Neural progenitor cell (in vitro differentiated cells): ENCODE measurements at places on chromosomes 11 and 22.

DNA sequence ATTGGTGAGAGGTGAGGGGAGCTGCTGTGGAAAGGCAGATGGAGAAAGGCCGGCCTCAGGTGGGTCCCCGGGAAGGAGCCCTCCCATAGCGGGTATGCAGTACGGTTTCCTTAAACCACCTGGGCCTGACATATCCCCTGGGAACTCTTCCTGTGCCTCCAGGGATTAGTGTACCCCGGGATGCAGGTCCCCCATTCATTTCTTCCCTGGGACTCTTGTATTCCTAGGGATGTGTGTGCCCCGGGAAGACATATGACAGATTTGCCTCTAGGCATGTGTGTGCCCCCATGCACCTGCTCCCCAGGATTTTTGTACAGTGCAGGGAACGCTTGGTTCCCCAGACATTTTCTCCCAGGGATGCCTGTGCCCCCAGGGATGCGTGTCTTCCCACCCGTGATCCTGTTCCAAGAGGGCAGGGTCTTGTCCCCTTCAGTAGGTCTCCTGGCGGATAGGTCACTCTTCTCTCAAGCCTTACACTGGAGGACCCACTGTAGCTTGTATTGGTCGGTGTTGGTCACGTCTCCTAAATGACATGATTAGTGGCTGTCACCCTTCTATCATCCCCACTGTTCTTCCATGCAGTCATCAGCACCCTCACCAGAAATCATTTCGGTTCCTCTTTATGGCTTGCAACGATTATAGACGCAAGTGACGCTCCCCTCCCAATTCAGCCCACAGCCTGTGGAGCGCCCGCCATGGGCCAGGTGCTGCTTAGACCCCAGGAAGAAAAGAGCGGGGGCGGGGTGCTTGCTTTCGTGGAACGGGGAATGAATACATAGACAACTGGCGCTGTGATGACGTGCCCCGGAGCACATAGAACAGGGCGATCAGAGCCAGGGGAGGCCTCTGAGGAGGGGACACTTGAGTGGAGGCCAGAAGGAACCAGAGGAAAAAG lies 1.3 kb downstream of the PARVB start:
- no peak for DNase-seq

DNA sequence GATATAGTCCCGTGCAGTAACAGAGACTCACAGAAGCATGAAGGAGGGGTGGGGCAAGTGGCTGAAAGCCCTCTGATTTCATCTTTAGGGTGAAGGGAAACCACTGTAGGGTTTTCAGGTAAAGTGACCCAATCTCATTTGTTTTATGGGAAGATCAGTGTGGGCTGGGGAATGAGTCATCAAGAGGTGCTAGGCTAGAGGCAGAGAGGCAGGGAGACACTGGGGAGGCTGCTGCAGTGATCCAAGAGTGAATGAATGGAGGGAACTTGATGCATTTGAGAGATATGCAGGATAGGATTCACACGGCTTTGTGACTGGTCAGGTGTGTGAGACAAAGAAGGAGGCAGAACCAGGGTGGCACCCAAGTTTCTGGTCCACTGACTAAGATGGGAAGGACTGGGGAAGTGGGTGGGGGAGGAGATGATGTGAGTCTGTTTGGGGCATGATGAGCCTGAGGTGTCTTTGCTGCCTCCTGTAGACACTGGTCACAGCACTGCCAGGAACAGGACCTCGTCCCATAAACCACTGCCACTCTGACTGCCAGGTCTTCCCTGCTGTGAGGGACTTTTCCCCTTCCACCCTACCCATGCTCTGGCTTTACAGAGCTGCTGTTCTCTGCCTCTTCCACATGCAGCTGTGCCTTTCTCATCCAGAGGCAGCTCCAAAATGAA lies 239.0 kb downstream of the TENM4 start:
- DNase-seq, result no peak

- DNase-seq, result no peak
Observed at GRCh38 chr11:15194671-15195415, 80.1 kb downstream of the INSC start.

DNA sequence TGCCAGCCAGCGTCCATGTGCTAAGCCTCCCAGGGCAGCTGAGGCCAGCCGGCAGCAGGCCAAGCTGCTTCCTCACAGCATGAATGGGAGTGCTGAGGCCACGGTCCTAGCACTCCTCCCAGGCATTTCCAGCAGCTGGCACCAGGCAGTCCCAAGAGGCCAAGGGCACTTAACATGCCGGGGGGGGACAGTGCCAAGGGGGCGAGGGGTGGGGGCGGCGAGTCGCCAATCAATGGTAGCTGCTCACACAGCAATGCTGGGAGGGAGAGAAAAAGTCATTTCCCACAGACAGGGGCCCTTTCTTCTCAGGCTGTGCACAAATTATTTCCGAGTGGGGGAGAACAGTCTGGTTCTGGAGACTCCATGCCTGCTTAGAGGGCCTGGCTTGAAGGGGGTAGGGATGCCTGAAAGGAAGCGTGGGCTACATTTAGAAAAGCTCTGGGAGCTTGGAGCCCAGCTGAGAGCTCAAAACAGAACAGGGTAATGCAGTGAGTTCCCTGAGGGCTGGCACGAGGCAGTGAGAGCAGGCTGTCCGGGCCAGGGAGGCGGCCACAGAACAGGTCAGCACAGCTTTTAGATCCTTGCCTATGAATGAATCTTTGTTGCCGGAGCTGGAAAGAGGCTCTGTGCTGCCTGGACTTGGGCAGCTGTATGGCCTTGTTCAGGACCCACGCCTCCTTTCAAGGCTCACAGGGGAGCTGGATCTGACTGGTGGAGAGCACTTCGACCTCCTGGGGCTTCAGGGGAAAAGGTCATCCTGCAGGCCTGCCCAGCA lies 14.4 kb upstream of the TBC1D10A start:
- DNase-seq, result no peak

GRCh38 chr11:121766991-121767390 lies 314.2 kb upstream of the SORL1-AS1 start:
- DNase-seq, result no peak

DNA sequence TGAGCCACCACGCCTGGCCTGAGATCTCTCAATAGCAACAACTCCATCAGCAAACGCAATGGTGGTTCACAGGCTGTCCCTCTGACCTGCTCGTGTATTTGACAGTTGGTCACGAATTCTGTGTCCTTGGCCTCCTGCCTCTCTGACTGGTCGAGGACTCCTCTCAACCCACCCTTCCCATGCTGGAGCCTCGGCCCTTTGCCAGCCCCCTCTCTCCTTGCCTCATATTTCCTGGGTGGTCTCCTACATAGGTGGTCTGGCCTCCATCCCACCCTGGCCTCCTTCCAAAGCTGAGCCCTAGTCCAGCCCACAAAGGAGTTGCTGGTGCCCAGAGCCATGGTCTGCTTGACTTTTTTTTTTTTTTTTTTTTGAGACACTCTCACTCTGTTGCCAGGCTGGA lies 11.4 kb upstream of the A4GALT start:
- DNase-seq, result no peak

DNA sequence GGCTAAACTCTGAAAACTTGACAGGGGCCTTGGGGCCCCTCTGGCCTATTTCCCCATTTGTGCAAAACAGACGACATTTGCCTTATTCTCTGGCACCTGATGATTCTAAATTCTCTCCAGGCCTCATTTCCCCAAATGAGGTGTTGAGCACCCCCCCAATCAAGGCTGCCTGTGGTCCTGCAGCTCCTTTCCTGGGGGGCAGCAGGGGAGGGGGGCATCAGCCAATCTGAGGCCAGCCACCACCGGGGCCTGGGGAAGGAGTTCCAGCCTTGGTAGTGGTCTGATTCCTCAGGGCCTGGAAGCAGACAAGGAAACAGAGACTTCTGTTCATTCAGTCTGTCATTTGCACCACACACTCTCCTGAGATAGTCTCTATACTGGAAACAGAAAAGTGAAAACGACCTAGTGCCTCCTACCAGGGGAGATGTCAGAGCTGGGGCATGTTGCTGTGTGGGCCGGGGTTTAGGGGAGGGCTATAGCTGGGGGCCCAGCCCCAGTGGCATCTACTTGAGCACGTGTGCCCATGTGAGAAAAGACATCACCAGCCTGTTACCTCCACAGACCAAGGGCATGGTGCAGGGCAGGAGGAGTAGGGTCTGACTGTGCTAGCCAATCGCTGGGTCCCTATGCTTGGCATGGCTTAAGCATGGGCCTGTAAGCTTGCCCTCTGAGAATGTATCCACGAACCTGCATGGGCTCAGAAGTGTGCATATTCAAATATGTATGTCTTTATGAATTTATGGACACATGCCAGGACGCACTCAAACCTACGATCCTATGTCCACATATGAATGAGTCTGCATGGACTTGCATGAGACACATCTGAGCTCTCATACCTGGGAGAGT lies 1.8 kb upstream of the TPBGL start:
- no peak for DNase-seq

DNA sequence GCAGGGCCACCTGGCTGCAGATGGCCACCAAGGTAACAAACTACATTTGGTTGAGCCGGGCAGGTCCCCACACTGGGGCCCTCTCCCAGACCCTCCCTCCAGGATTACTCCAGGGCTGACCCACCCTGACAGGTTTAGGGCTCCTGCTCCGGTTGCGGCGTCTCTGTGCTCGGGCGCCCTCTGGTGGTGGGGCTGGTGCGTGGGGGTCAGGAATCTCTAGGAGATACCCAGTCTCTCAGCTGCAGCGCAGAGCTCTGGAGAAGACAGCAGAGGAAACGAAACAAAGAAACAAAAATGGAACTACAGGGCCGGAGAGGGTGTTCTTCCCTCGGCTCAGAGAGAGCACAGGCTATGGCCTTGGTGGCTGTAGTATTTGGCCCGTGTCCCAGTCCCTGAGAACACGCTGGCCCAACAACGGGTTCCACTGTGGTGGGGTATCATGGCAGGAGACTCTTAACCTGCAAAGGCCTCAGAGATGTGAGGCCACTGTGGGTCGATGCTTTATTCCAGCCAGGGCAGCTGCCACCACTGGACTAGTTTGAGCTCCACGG lies 2.4 kb downstream of the C11orf96 start:
- DNase-seq, result peak; percentile 58

DNA sequence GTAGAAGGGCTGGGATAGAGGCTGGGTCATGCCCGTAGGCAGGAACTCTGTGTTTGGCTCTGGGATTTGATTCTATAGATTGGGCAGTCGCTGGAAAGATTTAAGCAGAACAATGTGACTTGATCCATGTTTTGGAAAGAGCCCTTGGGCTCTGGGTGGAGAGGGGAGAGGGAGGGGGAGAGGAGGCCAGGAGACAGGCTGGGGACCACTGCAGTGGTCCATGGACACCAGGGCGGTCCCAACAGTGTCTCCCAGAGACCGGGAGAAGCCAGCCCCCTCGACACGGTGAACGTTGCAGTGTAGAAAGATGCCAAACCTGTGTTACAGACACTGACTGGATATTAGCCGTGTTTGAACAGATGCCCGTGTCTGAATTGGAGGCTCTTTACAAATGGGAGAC lies 19.5 kb downstream of the PVALB start:
- no peak for DNase-seq

DNA sequence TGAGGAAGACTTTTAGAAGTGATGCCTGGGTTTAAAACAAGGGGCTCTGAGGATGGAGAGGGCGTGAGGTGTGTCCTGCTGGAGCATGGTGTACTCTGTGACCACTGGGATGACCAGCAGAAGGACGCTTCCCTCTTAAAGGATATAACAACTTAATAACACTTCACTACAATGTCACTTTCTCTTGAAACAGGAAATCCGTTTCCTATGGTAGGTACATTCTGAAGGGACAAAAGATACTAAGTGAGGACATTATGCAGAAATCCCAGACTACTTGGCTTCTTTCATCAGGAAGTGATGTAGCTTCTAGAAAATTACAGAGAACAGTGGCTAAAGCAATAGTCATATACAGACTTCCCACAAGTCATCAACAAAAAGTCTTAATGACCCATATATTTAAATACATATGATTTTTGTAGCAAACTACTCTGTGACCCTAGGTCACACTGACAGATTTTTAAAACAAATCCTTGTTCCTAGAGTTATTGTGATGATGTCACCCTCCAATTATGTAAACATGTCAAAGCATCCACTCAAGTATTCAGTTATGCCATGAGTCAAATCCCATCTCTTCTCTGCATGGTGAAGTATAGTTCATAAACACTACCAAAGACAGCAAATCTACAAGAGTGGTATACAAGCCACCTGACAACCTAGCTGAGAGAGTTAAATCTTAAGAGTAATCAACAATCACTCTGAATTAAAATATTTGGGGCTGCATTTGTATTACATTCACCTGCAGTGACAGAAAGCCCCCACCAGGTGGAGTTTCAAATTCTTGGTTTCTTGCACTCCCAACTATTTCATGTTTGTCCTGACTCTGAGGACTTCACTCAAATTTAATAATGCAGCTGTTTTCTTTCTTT lies 32.8 kb downstream of the PITPNB start:
- peak; percentile 61 for DNase-seq

GRCh38 chr11:113113801-113114704 lies 152.8 kb downstream of the NCAM1 start:
- DNase-seq, result peak; percentile 73

DNA sequence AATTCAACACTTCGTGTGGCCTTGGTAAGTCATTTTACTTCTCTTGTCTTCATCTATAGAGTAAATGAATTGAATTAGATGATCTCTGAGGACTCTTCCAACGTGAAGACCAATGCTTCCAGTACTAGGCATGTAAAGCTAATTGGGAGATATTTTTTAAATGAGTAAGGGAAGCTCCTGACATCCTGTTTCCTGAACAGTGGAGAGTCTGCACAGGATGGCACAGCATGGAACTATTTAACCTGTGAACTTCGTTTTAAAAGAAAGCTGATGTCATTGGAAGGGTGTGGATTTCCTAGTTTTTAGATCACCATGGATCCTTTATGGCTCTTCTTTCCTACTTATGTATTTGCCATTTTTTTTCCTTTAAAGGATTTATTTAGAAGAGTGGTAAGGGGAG lies 48.4 kb upstream of the HSD17B12 start:
- no peak for DNase-seq

GRCh38 chr11:126025822-126026221 lies 36.8 kb downstream of the CDON start:
- no peak for DNase-seq

DNA sequence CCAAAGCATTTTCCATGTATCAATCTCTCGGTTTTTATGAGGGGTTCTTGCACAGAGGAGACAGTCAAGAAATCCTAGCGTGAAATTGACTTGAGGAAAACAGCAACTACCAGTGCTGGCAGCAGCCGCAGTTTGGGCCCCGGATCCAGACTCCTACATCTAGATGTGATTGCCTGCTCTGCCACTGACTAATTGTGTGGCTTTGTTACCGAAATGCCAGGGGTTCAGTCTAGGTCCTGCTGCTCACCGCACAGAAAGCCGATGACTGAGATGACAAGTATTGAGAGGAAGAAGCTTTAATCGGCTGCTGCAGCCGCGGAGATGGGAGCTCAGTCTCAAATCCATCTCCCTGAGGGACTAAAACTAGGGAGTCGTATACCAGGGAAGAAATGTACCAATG lies 8.2 kb upstream of the GLB1L3 start:
- no peak for DNase-seq
